GM23248 (cell line): ENCODE measurements at places on chromosomes 12 and 14. TPM values are rescaled to one million over a fixed set of nuclear protein-coding genes. Genes with fewer than 3 reads are reported as not detected.

DNA sequence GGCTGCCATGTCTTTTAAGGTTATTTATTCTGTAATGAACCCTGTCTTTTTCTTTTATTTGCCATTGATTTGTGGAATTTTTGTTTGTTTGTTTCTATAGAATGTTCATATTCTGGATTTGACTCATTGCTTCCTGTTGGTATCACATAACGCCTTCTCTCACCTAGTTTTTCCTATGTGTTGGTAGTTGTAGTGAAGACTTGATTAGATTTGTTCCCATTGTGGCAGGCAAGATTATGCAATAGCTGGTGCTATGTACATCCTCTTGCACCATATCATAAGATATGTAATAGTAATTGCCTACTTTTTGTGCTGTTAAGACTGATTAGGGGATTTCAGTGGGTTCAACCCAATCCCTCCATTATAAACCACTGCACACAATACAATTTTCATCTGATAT is 3.9 kb upstream of the KRT6B start:
- DNase-seq, result no peak

The TNFRSF1A gene
- 183 and 197 TPM in 2 replicates for polyA plus RNA-seq

GRCh38 chr12:68612202-68612601 is 1.5 kb downstream of the RAP1B start:
- peak; percentile 68 for DNase-seq

- DNase-seq, result no peak
Measured at GRCh38 chr14:81209167-81209836, 11.5 kb downstream of the GTF2A1 start.

- no peak for DNase-seq
Measured at GRCh38 chr14:96747006-96747405, 50.2 kb upstream of the VRK1 start.

DNA sequence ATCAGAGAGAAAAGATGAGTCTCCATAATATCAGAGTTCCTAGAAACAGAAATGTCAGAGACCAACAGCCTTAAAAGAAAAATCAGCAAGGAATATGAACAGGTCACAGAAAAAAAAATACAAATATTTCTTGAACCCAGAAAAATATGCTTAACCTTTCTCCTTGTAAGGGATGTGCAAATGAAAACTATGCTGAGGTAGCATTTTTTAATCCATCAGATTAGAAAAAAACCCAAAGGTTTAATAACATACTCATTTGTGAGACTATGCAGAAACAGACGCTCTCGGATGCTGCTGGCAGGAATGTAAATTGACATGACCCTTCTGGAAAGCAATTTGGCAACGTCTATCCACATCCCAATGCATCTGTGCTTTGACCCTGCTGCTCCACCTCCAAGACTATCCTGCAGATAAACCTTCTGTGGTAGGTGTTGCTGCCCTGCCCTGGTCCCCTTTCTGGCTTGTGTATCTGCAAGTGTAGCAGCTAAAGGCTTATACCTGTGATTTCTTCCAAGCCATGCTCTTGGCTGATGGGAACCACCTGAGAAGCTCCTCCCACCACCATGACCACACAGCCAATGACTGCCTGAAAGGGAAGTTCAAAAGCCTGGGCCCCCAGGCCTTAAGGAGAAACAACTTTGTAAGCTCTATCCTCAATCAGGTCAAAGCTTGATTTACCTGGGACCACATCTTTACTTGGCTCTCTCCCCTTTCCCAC is 49.4 kb downstream of the LTBP2 start:
- DNase-seq, result no peak

- no peak for DNase-seq
Measured at GRCh38 chr12:109914461-109914860, 14.4 kb downstream of the TCHP start.
